Occipital lobe (tissue), 3 donors: ENCODE measurements at places on chromosomes 6 and 20.

DNA sequence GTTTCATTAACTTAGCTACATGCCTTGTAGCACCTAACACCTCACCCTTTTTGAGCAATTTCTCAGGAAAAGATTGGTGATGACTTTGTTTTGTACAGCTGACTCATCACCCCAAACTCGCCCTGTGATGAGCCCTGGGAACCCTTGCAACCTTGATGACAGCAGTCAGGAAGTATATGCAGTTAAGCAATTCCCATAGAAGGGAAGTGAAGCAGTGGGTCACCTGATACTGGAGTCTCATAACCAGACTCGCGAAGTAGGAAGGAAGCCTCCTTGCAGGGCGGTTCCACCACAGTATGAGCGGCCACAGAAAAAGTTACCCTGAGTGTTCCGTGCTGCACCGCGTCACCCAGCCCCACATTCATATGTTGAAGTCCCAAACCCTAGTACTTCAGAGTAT lies 82.0 kb upstream of the EDN1 start:
- DNase-seq, result no peak

DNA sequence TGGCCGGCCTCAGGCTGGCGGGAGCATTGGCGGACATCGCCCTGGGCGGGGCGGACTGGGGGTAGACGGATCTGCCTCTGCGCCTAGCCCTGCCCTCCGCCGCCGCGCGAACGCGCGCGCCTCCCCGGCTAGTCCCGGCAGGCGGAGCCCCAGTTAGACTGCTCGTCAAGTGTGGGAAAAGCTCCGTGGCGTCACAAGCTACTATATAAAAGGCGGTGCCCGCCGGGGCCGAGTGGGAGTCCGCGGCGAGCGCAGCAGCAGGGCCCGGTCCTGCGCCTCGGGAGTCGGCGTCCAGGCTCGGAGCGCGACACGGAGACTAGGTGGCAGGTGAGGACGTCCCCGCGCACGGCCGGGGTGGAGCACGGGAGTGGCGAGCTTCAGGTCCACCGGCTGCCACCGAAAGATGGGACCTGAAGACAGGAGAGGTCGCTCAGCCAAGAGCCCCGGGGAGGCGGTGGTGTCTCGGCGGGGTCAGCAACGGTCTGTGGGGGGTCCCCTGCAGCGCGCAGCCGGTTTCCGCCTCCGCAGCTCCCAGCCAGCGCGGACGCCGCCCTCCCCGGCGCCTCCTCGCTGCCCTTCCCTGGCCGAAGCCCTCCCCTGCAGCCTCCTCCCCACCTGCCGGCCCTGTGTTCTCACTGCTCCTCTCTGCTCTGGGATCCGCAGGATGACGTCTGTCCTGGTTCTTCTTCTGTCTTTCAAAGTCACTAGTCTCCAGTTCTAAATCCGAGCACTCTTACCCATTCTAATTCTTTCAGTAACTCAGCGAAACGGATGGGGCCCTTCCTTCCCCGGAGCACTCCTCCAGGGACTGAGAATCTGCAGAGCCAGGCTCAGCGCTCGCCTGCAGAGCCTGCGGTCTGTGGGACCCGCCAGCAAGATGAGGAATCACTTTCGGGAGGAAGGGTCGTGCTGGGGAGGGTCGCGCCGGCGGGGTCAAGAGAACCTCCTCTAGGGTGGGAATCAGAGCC lies 4.3 kb upstream of the RIPK1 start:
- peak; percentile 91 for DNase-seq

DNA sequence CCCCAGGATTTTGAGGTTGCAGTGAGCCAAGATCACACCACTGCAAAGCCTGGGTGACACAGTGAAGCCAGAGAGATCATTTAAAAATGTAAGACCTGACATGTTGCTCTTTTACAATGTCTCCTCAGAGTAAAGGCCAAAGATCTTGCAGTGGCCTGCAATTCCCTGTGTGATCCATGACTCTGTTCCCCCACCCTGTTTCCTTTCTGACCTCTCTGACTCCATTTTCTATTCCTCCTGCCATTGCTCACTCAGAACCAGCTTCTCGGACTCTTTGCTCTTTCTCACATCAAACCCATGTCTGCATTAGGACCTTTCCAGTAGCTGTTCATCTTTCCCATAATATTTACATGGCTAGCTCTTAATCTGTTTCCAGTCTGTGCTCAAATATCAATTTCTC lies 28.8 kb downstream of the RNF217 start:
- DNase-seq, result no peak

DNA sequence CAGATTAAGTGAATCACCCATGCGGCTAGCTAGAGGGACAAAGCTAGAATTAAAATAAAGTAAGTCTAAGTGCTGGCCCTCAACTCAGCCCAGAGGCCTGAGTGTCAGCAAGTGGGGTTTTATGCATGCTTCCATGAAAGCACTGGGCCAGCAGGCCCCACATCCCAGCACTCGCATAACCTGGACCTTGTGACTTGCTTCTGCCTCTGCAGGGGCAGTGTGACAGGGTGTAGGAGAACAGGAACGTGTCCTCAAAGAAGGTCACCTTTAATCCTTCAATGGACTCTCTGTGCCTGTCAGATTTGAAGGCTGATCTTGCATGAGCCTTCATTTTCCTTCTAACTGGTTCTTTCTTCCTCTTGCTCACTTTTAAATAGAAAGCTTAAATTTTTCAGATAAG lies 183.4 kb downstream of the ALDH8A1 start:
- no peak for DNase-seq

GRCh38 chr6:127343809-127344659 lies 625 bp upstream of the ECHDC1 start:
- no peak for DNase-seq

GRCh38 chr6:145948878-145949613 lies 15.1 kb downstream of the SHPRH start:
- no peak for DNase-seq

DNA sequence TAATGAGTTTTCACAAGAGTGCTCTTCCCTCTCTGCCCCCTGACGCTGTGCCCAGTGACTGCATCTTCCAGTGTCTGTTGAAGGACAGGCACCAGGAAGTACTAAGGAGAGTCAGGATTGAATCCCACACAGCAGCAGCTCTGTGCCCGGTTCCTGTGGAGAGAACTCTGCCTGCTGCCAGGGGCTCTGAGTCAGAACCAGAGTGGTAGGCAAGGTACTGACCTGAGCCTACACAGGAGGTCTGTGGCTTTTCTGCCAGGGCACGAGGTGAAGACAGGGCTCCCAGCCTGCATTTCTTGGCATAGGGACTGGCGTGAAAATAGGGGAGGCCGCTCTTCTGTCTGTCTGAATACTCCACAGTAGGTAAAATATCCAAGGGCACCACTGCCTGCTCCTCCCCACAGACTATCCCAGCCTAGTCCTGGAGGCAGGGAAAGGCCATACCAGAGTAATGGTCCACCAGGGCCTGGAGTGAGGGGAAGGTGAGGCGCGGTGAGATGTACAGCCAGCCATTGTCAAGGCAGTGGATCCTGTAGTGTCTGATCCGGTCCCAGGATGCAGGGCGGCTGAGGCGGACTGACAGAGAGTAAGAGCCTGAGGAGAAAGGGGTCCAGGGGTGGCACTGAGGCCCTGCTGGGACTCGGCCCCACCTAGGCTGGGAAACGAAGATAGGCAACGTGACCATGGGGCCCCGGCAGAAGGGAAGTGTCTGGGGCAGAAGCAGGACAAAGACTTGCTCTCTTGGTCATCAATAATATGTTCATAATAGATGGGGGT lies 9.4 kb downstream of the RAB5IF start:
- DNase-seq, result no peak

DNA sequence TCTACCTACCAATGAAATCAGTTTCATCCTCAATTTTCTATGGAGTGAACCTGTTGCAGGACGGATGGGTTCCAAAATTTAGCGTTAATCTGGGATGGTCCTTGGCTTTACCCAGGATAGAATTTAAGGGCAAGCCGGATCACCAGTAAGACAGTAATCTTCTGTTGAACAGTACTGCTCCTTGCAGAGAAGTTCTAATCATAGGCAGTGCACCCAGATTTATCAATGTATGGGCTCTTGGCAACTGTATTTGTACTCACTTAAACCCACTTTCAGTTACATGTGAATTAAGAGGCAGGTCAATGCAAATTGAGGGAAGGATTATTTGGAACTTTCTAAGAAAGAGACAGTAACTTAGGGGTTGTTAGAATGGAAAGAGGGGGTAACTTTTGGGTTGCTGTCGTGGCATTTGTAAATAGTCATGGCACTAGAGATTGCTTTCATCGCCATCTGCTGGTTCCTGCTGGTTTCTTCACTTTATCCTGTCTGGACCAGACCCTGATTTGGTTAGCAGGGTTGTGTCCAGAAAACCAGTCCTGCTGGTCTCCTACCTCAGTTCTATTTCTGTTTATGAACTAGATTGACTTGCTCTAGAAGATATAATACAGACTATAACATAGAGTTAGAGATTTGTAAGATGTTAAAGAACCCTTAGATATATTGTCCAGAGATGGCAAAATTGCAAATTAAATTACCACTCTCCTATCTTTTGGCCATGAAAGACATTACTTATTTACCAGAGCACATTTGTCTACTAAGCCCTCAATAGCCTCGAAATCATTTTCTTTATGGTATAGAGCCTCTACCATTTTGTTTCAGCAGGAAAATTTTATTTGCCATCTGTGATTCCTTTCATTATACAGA lies 646.3 kb downstream of the UTRN start:
- DNase-seq, result no peak

GRCh38 chr6:166726201-166726600 lies 99.2 kb upstream of the RPS6KA2 start:
- no peak for DNase-seq

DNA sequence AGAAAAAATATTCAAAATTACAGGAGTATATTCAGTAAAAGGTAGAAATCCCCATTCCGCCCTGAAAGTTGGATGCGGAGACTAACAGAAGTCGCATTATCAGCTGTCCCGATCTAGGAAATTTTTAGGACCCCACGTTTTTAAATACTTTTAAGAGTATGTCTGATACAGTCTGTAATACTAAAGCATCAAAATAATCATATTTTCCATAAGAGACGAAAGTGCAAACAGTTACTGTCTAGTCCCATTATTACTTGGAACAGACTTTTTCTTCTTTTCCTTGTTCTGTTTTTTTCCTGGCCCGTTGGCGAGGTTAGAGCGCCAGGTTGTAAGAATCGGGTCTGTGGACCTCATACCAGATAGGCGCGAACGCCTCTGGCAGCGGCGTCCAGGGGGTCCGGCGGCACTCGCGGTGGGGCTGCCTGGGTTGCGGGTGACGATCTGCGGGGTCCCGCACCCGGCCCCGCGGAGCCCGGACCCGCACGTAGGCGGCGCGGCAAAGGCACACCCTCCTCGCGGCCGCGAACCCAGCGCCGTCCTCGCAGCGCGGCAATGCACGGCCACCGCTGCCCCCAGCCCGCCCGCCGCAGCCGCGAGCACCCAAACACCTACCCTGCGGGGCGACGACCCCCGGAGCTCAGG lies 460 bp downstream of the PLAGL1 start:
- no peak for DNase-seq

- no peak for DNase-seq
Observed at GRCh38 chr6:39926668-39927067, 7.6 kb downstream of the MOCS1 start.
